Esophagus mucosa (tissue), 1 donor: ENCODE measurements at places on chromosomes 11 and 22.

DNA sequence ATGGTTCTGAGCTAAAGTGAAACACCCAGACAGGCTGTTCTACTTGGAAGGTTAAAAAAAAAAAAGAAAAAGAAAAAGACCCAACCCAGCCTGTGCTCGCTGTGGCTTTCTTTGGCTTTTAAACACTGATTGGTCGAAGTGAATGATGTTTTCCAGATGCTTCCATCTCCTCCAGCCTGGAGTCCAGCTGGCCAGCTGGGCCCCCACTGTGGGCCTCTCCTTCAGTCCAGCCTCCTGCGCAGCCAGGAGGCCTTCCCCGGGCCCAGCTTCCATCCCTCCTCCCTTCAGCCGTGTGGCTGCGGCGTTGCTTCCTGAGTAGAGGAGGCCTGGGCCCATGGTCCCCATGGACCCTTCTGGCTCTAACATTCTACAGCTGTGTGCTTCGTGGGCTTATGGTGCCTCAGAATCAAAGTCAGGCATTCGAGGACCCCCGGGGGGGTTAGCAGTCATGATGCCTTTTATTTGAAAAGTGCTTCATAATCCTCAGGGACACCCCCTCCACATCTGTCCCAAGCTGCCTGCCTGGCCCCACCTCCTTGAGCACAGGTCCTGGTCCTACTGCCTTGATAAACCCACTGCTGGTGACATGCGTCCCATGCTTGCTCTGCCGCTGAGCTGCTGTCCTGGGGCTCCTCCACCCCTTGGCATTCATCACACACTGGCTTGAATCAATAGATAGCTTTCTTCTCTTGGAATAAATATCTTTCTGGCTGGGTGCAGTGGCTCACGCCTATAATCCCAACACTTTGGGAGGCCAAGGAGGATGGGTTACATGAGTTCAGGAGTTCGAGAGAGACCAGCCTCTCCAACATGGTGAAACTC, 42.2 kb upstream of the FBLN1 start:
- peak; percentile 32 for ATAC-seq

DNA sequence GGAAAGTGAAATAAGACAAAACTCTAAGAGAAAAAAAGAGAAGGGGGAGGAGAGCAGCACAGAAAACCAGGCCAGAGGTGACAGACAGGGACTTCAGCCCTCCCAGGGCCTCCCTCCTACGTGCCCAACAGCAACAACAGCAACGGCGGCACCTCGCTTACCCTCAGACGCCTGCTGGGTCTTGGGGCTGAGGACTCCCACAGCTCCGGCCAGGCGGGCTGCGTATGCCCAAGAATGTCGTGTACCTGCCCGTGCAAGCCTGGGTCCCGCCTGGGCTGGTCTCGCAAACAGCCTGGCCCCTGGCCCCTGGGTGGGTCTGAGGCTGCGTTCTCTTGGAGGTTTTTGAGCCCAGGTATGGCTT, 30.5 kb downstream of the ARAP1 start:
- peak; percentile 54 for ATAC-seq

DNA sequence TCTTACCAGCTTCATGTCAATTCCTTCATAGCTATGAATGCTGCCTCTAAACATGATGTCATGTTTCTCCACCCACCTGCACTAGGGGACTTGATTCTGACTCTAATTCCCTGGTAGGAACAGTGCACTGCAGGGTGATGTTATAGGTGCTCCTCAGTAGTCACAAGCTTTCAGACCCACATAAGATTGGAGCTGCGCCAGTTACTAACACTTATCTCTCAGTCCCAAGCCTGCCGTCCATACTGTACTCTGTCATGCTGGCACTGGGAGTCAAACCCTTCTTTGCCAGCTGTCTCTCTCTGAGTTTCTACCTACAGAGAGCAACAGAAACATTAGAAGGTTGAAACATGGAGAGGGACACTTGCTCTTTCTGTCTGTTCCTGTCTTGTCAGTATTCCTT, 5.5 kb downstream of the OR56A1 start:
- ATAC-seq: no peak

DNA sequence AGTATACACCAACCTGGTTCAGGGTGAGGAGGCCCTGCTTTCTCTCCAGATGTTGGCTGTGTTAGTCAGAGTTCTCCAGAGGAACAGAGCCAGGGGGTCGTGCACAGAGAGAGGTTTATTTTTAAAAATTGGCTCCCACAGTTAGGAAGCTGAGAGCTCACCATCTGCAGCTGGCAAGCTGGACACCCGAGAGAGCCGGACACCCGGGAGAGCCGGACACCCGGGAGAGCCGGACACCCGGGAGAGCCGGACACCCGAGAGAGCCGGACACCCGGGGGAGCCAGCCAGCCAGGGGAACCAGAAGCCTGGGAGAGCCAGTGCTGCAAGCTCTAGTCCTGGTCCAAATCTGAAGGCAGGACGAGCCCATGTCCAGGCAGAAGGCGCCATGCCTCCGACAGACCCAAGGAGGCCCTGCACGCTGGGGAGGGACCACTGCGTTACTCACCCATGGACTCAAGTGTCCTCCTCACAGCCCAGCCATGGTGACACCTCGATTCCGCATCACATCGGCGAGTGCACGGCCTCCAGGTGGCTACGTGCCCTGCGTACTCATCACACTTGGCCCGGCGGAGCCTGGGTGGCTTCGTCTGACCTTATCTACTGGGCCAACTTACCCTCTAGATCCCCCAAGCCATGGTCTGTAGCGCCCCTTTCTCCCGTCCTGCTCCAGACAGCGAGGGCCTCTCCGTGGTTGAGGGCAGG, 99.0 kb downstream of the BRD1 start:
- no peak for ATAC-seq

GRCh38 chr11:78140392-78141077, 1.1 kb upstream of the ALG8 start:
- ATAC-seq: no peak

- ATAC-seq: no peak
These were observed 118.8 kb downstream of the LUZP2 start for GRCh38 chr11:24615451-24616160.

- no peak for ATAC-seq
These were observed 22.6 kb upstream of the DLAT start for GRCh38 chr11:112002491-112003216.

DNA sequence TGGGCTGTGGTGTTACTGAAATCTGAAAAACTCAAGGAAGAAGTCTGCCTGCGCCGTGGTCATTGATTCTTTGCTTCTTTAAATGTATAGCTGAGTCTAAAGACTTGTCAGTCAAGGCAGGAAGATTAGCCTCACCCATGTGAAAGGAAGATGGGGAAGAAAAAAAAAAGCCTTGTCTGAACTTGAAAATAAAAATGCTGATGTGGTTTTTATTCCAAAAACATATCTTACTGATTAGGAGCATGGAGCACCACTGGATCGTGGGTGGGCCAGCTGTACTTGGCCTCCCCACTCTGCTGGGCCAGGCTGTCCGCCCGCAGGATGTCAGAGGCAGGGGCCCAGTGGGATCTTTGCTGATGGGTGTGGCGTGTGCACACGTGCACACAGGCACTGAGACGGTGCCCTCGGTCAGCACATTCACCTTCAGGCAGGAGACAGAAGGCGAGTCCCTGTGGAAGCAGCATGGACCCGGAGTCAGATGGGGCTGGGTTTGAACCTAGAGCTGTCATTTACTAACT, 111.9 kb downstream of the WNT7B start:
- peak; percentile 5 for ATAC-seq

GRCh38 chr11:76119032-76119431, 87.3 kb downstream of the WNT11 start:
- ATAC-seq: no peak

GRCh38 chr11:74265256-74265655, 46.2 kb downstream of the P4HA3 start:
- no peak for ATAC-seq

DNA sequence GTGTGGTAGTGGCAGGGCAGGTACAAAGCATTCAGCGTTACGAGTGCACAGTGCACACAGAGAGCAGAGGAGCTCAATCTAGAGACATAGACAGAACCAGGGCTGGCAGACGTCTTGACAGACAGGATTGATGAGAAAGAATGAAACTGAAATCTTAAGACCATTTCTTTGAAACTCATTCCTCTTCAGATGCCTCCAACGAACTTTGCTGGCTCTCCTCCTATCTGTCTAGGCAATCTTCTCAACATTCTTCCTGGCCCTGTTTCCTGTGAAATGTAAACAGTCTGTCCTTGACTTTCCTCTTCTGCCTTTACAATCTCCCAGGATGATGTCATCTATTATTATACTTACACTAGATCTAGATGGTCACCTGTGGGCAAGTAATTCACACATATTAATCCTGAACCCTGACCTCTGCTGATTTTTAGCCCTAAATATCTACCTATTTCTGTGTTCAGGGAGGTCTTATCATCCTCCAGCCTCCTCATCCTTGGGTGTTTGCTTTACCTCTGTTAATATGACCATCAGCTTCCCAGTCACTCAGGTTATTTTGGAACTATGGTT, 119.5 kb downstream of the ENTHD1 start:
- ATAC-seq: peak; percentile 37

- ATAC-seq: no peak
These were observed 11.7 kb downstream of the SERGEF start for GRCh38 chr11:18001191-18001590.

DNA sequence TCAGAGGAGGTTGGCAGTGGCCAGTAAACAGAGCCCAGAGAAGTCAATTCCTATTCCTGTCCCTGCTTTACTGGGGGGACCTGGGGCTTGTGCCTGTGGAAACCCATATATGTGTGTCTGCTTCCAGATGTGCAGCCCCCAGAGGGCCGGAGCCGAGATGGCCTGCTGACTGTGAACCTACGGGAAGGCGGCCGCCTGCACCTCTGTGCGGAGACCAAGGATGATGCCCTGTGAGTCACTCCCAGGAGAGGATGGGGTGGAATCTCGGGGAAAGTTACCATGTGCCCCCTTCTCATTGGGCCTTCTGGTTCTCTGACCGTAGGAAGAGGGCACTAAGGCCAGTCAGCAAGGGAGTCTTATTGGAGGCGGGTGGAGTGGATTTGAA, 5.3 kb downstream of the PLEKHB1 start:
- no peak for ATAC-seq

DNA sequence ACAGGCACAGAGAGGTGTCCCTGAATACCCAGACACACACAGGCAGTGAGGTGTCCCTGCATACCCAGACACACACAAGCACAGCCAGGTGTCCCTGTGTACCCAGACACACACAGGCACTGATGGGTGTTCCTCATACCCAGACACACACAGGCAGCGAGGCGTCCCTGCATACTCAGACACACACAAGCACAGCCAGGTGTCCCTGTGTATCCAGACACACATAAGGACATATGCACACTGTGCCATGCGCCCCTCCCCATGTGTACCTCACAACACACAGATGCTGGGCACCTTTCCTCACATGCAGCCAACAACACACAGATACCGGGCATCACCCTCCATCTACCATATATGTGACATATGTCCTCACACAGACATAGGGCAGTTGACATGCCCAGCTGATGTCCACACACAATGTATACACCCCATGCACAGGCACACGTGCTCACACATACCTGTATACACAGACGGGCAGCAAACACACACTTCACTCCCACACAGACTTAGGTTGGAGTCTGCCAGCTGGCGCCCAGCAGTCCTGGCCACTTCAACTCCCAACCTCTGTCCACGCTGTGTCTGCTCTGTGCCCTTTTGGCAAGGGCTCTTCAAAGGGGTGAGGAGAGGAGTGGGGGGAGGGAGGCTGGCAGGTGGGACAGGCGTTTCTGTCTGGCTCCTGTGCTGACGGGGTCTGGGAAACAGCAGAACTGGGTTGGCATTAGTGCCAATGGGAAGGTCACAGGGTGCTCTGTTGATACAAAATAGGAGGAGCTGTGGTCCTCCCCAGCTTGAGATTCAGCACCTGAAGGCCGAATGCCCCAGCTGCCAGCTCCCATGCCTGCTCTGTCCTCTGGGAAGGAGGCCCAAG, 69.4 kb upstream of the ALX4 start:
- no peak for ATAC-seq

DNA sequence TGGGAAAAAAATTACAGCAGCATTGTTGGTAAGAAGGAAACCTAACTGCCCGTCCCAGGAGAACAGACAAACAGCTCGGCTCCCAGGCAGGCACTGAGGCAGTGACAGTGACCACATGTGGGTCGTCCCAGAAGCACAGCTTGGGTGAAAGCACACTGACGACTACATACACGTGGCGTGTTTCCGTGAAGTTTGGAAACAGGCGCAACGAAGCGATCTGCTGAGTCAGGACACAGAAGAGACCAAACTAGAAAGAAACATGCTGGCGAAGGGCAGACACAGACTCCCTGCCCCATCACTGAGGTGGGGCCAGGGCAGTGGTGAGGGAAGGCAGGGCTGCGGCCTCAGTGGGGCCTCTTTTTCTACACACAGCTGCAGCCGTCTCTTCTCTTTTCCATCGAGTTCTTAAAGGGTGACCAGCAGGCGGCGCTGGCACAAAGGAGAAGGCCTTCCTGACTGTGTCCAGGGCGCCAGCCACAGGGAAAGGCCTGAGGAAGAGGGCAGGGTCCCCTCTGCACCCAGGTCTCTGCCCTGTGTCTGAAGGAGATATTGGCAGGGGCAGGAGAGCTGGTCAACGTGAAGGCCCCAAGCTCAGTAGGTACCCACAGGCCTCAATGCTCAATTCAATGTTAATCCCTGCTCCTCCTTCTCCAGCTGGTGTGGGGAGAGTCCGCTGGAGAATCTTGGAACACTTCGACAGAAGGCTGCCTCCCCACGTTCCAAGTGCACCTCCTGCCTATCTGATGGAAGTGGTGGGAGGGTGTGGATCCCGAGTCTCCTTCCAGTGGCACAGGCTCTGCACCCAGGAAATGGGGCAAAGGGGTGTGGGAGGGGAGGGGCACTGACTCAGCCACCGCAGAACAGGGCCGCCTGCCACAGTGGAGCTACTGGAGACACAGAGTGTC, 19.9 kb downstream of the CARS1 start:
- peak; percentile 88 for ATAC-seq

- peak; percentile 53 for ATAC-seq
These were observed 14.4 kb upstream of the CDC42EP1 start for GRCh38 chr22:37545703-37546436.

GRCh38 chr11:34999453-34999852, 83.0 kb downstream of the PDHX start:
- ATAC-seq: no peak

- peak; percentile 32 for ATAC-seq
These were observed 1335.9 kb downstream of the TBC1D22A start for GRCh38 chr22:48098243-48098920.
